Mucosa of descending colon (tissue), 3 donors: ENCODE measurements at places on chromosomes 7 and 10. TPM values are rescaled to one million over a fixed set of nuclear protein-coding genes. Genes with fewer than 3 reads are reported as not detected.

GRCh38 chr7:151740081-151740851 is 136.6 kb downstream of the PRKAG2 start:
- DNase-seq: no peak

GRCh38 chr7:73999664-74000435 is 28.1 kb upstream of the ELN start:
- DNase-seq: no peak

DNA sequence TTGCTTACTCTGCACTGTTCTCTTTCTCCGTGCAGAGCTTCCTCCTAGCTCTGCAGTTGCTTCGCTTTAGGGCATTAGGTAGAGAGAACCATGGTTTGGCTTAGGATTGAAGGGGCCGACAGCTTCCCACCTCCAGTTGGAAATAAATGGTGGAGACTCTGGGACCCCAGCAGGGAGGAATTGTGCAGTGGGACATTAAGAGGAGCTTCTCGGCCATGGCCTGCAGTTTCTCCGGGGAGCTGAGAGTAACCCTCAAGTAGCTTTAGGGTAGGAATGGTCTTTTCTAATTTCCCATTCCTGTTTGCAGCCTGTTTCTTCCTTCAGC is 1.2 kb downstream of the SUFU start:
- DNase-seq: no peak

Gene ZNF853
- 19.9 TPM for total RNA-seq
